ENCODE measurements at places on chromosomes 4 and X.

DNA sequence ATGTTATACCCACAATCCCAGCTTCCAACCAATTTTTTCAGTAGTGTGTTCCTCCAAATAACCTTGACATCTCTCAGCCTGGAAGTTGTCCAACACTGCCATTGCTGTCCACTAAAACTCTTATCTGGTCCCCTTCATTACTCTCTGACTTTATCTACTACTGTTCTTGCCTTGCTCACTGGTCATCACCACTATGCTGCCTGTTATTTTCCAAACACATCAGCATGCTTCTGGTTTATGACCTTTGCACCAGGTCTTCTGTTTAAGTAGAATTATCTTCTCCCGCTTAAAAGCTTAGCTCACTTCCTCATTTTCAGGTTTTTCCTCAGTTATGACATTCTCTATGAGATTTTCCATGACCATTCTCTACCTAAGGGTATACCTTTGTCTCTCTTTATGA, 5.5 kb downstream of the ELMOD2 start:
- no peak for DNase-seq

DNA sequence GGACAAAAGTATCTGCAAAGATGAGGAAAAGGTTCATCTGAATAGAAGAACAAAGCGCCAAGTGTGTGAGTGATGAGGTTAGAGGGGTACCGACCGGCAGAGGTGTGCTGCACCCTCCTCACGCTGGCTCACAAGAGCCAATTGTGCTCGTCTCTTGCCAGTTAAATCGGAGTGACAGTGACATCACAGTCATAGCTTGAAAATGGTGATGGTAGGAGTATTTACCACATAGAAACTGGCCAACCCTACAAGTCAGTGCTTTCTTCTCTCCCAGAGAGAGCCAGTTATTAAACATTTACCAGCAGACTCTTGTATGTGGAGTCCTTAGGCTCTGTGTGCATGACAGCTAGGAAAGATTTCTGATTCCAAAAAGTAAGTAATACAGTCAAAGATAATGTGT, 32.4 kb downstream of the CLDN22 start:
- no peak for DNase-seq

- no peak for DNase-seq
These were observed 14.4 kb downstream of the MCUB start for GRCh38 chr4:109574443-109574850.

DNA sequence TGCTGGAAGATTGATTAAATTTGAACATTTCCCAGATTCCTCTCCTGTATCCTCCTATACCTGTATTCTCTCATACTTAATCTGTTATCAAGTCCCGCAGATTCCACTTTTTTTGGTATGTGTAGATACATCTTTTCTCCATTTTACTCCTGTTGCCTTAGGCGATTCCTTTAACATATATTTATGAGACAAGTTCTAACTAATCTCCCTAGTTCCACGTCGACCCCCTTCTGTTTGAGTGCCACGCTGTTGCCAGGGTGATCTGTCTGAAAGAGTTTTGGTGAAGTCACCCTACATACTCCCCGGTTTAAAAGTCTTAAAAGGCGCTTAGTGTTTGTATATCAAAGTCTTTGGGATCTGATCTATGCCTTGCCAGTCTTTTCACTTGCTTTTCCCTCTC, 2.4 kb downstream of the HNRNPH2 start:
- DNase-seq = no peak

- DNase-seq = no peak
These were observed 4.2 kb upstream of the CXCL3 start for GRCh38 chr4:74042681-74043080.

DNA sequence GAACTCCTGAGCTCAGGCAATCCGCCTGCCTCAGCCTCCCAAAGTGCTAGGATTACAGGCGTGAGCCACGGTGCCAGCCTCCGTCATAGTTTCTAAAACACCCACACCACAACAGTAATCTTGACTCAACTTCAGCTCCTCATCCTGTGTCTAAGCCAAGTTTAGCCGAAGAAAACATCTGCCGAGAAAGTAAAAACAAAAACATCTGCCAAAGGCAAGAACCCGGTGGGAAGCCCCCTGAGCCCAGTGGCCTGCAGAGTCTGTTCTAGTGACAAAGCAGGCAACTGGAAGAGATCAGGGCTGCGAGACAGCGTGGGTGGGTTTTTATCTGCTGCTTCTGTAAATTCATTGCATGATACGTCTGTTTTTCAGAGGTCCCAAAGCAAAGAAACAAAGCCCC, 26.6 kb upstream of the CD99 start:
- no peak for DNase-seq

DNA sequence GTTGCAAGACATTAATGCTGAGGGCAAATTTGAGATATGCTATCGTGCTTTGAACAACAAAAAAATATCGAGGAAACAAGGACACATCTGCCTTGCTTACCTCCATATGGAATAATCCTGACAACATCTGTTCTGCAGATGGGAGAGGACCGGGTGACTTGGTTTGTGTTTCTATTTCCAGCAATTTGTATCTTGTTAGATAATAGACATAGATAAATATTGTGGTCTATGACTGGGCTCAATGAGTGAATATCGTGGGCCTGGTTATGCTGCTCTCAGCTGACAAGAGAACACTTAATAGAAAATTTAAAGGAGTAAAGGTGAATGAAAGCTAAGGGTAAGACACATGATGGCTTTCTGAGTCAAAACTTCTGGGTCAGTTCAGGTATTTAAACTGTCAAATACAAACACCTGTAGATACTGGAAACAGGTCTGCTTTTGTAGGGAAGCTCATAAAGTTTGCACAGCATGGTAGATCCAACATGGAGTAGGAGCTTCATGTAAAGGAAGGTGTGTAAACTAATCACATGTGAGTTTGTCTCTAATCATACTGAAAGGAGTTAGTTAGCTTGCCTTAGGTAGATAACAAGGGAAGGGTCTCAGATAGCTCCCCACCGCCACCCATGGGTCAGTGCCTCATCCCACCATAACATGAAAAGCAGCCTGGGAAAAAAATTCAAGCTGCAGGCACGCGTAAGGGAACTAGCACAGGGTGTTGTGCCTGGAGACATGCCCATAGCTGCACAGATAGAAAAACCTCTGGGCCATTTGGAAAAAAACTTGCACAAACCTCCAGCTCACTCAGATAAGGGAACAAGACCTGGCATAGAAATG, 904.1 kb upstream of the EPHA5 start:
- no peak for DNase-seq

GRCh38 chr4:48686369-48686768, 93.7 kb downstream of the FRYL start:
- DNase-seq = no peak

- DNase-seq = no peak
These were observed 134.3 kb downstream of the TEX11 start for GRCh38 chrX:70774223-70774622.

- no peak for DNase-seq
These were observed 1709.0 kb downstream of the PCDH7 start for GRCh38 chr4:32429151-32429550.

GRCh38 chrX:107102980-107103379, 15.6 kb downstream of the RBM41 start:
- DNase-seq = no peak

DNA sequence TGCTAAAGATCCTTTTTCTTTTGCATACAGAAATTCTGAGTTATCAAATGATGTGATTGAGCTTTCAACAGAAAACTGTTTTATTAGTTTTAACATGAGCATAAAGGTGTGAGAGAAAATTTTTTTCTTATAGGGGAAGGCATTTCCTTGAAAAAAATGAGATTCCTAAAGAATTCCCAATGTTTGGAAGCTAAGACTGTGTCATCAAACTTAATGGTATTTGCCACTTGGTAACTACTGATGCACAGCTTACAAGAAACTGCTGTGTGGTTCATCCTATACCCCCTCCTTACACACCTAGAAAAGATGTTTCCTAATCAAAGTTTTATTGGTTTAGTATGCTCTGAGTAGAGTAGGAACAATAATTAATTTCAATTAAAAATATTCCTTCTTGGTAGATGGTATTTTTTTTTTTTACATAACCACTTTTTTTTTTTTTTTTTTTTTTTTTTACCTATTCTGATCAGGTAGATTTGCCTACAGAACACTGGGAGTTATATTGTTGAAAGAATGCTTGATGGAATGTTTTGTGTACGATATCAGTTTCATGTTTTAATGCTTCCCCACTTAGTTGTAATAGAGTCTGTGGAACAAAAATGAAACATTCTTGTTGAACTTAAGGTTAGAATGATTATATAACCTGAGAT, 6.0 kb downstream of the PTPN13 start:
- no peak for DNase-seq

GRCh38 chrX:120244395-120244734, 6.2 kb upstream of the ZBTB33 start:
- no peak for DNase-seq

DNA sequence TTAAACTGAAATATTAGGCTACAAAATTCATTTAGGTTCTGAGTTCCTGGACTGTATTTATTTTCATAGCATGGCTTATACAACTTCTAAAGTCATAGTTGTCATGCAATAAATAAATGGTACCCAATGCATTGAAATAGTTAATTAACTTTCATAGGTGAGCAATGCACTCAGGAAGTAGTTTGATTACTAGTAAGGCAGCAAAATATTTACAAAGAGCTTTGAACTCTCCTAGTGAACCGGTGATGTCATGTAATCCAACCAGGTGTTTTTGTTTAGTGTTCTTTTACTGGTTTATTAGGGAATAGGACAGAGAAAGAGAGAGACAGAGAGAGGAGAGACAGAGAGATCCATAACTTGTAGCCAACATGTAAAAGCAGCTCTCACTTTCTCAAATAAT, 228.6 kb upstream of the CTSO start:
- DNase-seq = no peak

DNA sequence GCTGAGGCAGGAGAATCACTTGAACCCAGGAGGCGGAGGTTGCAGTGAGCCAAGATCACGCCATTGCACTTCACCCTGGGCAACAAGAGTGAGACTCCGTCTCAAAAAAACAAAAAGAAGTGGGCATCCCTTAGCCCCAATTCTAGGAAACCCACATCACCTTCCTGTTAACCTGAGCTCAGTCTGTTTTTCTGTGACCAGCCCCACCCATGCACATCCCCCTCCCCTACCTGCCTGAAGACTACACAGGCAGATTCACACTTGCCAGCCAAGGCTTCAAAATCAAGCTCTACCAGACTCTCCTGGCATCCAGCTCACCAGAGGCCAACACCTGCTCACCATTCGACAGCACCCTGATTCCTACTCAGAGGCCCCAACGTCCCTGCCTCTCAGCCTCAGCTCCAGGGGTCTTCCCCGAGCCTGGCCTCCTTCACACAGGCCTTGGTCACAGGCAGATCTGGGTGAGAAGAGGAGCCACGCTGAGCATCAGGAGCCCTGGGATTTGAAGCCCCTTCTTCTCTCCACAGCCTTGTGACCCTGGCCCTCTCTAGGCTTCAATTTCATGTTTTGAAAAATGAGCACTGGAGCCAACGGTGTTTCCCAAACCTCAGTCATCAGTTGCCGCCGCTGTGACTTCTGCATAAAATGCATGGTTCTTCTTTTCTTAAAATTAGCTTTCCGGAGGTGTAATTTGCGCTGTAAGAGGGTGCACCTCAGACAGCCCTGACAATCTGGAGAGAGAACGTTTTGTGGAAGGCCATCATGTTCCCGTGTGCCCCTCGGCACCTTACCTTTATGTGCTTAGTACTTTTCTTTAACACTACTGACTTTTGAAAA, 47.3 kb downstream of the JAKMIP1 start:
- DNase-seq = no peak

DNA sequence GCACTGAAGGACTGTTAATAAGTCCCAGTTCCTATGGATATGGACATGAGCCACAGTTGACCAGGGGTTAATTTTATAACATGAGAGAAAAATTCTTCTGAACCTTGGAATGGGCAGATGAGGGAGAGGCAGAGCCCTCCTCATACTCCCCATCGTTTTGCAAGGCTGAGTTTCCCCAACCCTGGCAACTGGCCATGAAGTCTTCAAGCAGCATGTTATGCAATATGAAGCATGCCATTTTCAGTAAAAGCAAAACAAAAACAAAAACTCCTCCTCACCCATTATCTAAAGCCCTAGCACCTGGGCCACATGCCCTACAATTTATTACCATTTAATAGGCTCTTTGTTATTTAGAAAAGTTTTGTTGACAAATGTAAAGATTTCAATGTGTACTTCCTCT, 64.5 kb downstream of the GPC4 start:
- no peak for DNase-seq

DNA sequence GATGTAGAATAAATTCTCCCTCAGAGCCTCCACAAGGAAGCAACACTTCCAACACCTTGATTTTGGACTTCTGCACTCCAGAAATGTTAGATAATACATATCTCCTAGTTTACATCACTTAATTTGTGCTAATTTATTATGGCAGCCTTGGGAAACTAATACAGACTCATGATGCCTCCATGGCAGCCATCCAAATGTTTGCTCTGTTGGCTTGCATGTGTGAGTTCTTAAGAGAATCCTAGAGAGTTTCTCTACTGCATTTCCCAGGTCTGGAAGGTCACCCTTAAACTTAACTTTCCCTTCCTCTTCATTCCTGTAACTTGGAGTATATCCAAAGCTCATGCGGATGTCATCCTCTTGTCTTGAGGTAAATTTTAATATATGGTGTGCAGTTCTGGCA, 956.1 kb downstream of the ADGRL3 start:
- DNase-seq = no peak

DNA sequence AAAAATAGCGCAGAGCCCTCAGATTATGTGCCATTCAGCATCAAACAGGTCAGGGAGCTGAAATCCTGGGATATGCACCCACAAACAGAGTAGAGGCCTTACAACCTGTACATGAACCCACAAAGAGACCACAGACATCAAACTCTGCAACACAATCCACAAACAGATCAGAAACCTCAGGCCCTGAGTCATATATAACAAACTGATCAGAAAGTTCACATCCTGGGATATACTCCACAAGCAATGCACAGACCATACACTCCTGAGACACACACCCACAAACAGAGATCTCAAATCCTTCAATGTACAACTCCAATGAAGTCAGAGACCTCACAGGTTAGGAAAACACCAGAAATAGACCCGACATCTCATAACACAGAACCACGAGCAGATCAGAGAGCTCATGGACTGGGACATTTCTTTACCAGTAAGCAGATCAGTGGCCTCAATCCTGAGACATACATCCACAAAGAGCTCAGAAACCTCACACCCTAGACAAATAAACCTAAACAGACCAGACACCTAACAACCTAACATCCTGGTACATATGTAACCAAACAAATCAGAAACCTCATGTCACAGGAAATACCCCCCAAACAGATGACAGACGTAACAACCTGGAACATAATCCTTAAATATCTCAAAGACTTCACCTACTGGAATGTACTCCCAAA, 24.2 kb downstream of the SUV39H1 start:
- DNase-seq = no peak

DNA sequence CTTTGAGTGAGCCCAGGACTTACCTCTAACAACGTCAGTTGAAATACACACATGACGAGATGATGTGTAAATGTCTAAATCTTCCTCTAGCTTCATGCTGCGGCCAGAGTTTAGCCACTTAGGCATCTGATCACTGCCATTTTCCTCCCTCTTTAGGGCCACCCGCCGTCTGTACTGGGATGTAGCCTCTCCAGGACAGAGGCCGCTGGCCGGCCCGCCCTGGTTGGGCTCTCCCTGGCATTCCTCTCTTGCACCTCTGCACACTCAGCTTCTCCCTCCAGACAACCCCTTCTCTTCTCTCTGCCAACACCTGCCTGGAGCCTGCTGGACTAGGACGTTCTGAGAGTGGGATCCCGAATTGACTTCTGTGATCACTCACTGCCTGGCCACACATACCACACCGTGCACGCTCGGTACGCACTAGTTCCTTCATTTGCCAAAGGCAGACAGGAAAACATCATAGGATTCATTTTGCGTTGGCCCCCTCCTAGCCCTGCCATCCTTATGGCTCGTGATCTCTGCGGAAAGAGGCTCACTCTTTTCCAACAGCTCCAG, 33.6 kb downstream of the RNF212 start:
- no peak for DNase-seq

Measured in left forelimb (tissue), 1 donor.